Mucosa of gallbladder (tissue), 1 donor: ENCODE measurements at places on chromosomes 2 and 18. TPM values are rescaled to one million over a fixed set of nuclear protein-coding genes. Genes with fewer than 3 reads are reported as not detected.
A peak's percentile ranks its signal among the peaks of the same experiment; 100 is the strongest.

SCG2 gene
- total RNA-seq: 1.1 TPM

GRCh38 chr2:237330541-237330940 is 83.4 kb downstream of the COL6A3 start:
- DNase-seq: no peak

DNA sequence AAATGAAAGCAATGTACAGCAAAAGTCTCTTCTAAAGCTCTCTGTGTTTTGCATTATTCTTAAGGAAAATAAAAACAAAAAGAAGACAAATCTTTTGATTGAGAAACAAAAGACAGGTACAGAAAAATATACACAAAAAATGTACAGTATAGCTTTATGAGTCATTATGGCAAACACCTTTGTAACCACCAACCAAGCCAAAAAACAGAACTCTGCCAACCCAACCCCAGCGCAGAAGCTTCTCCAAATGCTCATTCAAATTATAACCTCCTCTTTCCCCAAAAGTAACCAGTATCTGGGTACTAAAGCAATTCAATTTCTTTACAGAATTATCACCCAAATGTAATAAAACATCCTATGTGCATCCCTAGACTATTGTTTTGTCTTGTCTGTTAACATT is 255.9 kb upstream of the STON1 start:
- DNase-seq: no peak

DNA sequence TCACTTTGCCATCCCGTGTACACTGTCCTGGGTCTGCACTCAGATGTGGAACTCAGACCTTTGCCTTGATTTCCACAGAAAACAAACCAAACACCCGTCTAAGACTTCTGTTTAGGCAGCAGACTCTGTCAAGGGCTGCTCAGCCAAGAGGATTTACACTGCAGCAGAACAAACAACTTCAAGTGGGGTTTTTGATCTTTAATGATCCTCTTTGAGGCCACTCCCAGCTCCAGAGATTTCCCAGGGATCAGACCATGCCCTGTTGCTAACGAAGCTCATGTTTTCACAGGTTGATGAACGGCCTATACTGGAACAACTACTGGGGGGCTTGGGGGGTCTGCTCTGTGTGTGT is 52.5 kb upstream of the LGALSL start:
- no peak for DNase-seq

DNA sequence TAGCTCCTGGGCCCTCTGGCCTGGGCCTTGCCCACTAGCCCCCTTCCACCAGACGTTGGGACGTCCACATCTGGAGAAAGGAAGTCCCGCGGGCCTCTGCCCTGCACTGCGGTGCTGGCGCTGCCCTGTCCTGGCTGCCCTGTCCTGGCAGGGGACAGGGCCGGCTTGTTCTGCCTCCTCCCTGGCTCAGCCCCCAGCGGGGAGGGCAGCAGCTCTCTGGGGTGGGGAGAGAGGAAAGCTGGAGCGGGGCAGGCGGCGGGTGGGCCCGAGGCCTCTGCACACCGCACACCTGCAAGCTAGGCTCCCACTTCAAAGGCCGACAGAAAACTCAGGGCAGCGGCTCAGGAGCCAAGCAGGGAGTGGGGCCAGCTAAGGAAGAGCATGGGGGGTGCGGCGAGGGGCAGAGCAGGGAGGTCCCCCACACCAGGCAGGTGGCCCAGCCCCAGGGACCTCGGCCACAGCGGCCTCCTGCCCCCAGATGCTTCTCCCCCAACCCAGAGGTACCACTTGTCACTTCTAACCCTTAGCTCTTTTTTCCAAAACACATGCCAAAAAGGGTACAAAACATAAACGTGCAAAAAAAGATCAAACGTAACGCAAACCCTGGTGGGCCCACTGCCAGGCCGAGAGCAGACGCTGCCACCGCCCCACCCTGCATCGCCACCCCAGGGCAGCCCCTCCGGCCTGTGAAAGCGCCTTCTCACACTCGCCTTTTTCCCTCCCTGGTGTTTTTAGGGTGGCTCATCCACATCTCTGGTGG is 13.5 kb downstream of the SNED1 start:
- peak; percentile 9 for DNase-seq

DNA sequence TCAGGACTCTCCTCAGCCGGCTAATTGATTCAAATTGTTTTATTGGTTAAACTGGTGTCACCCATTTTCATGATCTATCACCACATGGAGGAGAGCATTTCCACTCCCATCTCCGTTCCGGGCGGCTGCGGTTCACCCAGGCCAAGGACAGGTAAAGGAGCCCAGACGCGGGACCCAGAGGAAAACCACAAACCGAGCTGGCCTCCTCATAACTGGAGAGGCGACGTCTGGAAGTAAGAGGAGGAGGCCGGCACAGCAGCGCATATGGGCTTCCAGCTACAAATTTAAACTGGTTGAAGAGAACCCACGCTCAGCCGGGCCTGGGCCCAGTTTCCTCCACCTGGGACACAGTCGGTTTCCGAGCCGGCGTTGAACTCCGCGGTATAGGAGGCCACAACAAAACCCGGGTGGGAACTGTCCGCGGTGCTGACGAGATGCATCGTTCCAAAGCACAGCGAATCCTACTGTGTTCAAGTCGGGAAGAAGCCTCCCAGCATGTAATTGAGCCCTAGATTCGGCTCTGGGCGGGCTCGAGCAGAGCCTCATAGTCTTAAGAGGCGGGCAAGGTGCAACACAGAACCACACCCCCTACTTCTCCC is 3.0 kb upstream of the SKOR2 start:
- peak; percentile 44 for DNase-seq

GRCh38 chr2:120516679-120517314 is 170.9 kb downstream of the INHBB start:
- DNase-seq: no peak
